ENCODE measurements at places on chromosomes 6 and 20. TPM values are rescaled to one million over a fixed set of nuclear protein-coding genes. Genes with fewer than 3 reads are reported as not detected.
A peak's percentile ranks its signal among the peaks of the same experiment; 100 is the strongest.

The TFAP2A gene
- 0.79 TPM for total RNA-seq

The MEP1A gene
- not detected for total RNA-seq

The TEAD3 gene
- total RNA-seq, result 22.4 TPM

The SLX4IP gene
- total RNA-seq, result 1.7 TPM

The CLVS2 gene
- not detected for total RNA-seq

GRCh38 chr20:64029293-64030117, 6.5 kb upstream of the C20orf204 start:
- DNase-seq, result no peak

GRCh38 chr6:43790031-43790430, 20.0 kb downstream of the VEGFA start:
- peak; percentile 72 for DNase-seq

DNA sequence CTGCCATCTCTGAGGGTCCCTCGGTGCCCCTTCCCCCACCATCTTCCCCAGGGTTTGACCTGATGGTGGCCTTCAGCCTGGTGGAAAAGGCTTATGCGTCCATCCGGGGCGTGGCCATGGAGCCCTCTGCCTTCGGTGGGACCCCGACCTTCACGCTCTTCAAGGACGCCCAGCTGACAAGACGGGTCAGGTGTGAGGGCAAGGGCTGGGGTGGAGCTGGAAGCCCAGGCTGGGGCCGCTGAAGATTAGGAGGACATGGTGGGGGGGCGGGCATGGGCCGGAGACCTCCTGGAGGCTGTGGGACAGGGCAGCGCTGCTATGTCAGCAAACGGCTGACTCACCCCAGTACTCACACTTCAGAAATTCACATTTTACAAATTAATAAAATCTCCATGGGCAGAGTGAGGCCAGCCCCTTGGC, 23.5 kb downstream of the COL20A1 start:
- DNase-seq, result peak; percentile 15

GRCh38 chr20:45969712-45970634, 2.0 kb downstream of the ZNF335 start:
- no peak for DNase-seq

DNA sequence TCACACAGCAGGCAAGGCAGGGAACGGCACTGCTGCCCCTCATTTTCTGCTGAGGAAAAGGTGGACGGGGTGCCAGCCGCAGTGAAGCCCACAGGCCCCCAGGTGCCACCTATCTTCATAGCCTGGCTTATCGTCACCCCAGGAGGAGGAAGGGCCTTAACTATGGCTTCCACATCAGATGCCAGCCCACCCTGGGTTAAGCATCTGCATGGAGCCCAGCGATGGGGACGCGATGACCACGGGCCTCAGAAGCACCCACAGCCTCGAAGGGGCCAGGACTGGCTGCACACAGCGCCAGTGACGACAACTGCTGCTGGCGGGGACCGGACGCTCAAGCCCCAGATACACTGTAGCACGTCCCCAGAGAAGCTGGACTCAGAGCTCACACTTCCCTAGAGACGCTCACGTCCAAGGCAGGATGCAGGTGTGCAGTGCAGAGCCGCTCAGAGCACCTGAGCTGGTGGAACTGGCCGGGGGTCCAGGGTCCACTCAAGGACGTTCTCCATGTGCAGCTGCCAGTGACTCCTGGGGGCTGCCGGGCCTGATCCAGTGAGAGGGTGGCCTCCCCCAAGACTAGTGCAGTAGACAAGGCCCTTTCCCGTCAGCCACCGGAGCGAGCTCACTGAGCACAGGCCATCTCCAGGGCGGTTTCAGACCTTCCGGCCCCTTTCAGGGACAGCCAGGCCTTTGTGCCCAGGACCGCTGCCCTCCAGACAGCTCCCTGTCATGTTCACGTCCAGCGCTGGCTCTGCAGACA, 83.0 kb downstream of the YTHDF1 start:
- DNase-seq, result peak; percentile 7
